ENCODE measurements at places on chromosomes 2 and 18.

- DNase-seq = no peak
These were observed 43.5 kb downstream of the PSTPIP2 start for GRCh38 chr18:46028536-46028891.

DNA sequence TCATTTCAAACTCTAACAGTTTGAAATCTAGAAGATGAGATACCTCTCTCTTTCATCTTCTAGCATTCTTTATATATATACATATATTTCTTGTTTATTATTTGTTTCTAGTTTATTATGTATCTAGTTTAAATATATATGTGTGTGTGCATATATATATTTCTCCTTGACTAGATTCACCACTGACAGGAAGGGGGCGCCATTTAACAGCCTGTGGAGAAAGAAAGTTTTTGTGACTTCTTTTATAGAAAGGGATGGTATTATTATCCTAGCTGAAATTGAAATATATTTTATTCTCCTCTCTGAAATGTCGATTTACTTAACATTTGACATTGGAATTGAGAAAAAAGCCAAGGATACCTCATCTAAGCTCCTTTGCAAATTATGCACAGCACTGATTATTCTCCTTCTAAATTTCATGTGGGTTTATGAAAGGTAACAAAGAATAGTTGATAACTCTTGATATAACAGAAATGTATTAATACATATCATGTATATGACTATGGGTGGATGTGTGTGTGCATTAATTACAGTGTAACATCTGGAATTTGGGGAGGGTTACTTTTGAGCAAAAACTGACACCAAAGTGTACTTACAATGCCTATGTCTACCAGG lies 160.7 kb upstream of the NT5C1B start:
- DNase-seq = peak; percentile 59

- no peak for DNase-seq
These were observed 5.1 kb downstream of the TXNL4A start for GRCh38 chr18:79983253-79983652.

- no peak for DNase-seq
These were observed 22.6 kb downstream of the GREB1L start for GRCh38 chr18:21264651-21265050.

DNA sequence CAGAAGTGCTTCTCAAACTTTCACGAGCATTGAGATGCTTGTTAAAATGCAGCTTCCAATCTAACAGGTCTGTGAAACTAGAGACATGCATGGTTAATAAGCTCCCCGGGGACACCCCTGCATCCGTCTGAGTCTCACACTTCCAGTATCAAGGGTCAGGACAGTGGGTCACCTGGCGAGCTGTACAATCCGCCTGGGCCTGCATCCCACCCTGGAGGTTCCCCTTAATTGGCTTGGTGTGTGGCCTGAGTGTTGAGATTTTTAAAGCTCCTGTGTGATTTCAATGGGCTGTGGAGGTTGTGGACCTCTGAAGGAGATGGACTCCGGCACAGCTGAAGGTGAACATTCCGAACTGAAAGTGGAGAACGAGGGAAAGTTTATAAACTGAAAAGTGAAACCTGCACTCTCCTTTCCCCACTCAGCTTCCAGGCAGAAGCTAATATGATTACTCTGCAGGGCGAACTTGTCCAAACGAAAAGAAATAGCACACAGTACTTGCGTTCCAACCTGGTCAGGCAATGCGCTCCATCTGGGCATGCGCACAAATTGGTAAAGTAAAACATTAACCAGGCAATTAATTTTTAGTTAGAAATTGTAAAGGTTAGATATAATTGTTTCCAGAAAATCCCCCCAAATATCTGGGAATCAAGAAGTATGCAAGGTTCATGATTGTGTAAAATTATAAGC lies 191.7 kb upstream of the ALKAL2 start:
- DNase-seq = no peak

DNA sequence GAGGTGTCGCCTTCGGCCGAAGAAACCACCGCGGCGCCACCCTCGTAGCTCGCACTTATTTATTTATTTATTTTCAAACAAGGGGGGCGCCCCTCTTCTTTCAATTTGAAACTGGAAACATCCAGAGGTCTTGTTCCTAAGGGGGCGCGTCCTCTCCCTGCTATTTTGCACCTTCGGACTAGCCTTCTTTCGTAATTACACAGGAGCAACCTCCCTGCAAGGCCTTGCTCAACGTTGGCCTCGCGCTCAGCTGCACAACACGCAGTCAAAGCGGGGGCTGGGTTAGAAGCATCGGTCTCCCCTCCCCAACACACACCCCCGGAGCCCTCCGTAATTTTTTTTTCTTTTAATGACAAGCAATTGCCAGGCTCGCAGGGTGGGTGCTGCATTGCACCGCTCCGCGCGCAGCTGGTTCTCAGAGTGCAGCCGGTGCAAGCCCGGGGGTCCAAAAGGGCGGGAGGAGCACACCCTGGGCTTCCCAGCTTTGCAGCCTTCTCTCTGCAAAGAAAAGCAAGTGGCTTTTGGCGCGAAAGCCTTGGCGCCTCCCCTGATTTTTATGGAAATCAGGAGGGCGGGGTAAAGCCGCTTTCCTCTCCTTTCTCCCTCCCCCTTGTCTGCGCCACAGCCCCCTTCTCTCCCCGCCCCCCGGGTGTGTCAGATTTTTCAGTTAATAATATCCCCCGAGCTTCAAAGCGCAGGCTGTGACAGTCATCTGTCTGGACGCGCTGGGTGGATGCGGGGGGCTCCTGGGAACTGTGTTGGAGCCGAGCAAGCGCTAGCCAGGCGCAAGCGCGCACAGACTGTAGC lies at the start of gene MYCN:
Gene MYCN, plus strand, starts transcription at position 697 of the 807 bp plus-strand sequence. CDS start 1,515 bp downstream, outside the sequence.
- DNase-seq = peak; percentile 63

- peak; percentile 14 for DNase-seq
These were observed 30.2 kb upstream of the RIOK3 start for GRCh38 chr18:23422751-23423418.

DNA sequence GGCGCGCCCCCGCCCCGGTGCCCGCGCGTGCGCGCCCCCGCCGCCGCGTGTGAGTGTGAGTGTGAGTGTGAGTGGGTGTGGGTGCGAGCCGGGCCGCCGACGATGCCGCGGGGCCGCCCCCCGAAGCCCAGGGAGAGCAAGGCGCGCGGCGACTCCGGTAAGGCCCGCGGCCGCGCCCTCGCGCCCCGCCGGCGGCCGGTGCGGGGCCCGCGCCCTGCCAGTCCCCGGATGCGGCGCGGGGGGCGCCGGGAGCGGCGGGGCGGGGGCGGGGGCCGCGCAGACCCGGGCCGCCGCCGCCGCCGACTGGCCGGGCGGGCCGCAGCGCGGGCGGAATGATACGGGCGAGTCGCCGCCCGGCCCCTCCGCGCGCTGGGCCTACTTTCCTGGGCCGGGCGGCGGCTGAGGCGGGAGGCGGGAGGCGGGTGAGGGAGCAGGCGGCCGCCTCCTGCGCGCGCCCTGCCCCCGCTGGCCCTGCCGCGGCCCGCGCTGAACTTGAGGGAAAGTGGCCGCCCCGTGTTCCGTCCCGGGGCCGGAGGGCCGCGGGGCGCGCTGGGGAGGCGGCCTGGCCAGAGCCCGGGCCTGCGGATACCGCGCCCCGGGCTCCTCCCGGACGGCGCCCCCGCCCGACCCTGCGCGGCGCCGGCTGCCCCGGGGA lies at the start of gene ZNF236:
Gene ZNF236, plus strand, starts transcription at position 52 of the 655 bp plus-strand sequence. Its CDS starts 51 bp downstream, at position 103.
- peak; percentile 76 for DNase-seq

DNA sequence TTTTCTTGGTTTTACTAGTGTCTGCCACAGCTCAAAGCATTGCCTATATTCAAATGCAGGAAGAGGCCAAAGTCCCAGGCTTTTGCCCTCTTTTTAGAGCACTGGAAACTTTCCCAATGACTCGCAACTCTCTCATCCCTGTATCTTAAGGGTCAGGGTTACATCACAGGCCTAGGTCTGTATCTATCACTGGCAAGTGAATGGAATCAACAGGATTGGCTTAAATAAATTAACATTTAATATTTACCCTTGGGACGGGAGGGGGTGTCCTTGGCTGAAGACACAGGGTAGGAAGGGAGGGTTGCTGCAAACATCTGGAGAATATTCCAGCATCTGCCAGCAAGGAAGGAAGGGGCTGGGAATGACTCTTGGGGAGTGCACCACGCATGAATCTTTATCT lies 242.6 kb downstream of the SLC4A3 start:
- no peak for DNase-seq

DNA sequence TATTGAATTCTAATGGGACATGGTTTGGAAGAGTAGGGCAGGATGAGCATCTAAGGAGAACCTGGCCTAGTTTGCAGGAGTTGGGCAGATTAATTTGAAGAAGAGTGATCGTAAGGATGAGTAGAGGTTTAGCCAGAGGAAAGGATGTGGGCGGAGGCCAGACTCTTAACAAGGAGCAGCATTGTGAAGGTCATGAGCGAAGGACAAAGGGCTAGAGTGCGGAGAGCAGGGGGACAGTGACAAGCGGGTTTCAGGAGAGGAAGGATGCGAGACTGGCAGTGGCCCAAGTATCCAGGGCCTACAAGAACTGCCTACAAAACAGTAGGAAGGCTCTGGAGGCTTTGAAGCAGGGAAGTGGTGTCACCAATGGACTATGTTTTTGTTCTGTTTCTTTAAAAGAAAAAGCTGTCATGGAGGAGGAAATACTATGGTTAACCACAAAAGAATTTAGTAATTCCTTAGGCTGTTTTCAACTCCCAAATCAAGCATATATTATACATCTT lies 20.1 kb downstream of the SLC66A3 start:
- no peak for DNase-seq

GRCh38 chr2:17818235-17818815 lies 2.1 kb downstream of the MSGN1 start:
- no peak for DNase-seq

DNA sequence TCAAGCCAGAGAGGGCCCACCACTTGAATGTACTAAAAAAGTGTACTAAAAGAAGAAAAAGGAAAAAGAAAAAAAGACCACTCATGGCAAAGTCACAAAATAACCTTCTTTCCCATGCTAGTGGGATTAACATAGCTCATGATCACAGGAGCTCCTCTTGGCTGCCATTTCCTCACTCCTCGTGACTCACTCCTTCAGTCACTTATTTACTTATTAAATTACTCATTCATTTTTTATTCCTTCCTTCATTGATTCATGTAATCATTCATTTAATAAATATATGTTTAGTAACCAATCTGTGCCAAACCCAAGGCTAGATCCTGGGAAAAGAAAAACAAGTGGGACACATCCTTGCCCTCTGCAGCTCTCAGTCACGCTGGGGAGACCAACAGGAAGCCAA lies 300.5 kb downstream of the INSIG2 start:
- DNase-seq = no peak

DNA sequence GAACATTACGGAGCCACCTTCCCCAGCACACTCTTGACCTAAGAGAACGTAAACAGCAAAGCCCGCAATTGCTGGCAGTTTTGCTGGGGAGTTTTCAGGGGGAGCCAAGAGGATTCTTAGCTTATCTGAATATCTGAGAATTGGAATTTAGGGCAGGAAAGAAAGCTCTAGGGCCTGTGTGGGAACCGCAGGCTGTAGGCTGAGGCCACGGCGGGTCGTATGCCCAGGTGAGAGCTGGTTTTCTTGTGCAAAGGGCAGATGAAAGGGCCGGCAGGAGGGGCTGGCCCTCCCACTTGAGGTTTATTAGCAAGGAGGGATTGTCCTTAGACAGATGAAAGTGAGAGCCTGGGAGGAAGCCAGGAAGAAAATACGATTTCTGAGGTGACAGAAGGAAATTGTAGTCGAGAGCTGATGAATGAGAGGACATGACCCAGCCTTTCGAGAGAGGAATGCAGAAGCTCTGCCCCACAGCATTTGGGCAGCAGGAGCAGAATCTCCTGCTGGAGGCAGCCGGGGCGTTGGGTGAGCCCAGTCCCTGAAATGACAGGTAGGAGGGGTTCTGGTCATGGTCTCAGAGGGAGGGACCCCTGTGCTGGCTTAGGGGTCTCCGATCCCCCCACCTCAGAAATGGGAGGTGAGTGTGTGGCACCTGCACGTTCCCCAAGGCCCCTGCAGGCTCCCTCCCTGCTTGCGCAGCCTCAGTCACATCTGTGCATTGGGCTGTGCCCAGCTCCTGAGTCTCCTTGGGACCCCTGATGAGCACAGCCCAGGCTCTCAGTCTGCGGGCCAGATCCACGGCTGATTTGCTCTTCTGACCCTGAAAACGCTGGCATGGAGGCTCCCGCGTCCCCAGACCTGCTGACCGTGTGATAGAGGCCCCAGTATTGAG lies 61.1 kb downstream of the CABLES1 start:
- DNase-seq = no peak

- no peak for DNase-seq
These were observed 27.5 kb downstream of the ABCA12 start for GRCh38 chr2:215110918-215111317.

- DNase-seq = no peak
These were observed 568.1 kb downstream of the KCNJ3 start for GRCh38 chr2:155266583-155266982.

DNA sequence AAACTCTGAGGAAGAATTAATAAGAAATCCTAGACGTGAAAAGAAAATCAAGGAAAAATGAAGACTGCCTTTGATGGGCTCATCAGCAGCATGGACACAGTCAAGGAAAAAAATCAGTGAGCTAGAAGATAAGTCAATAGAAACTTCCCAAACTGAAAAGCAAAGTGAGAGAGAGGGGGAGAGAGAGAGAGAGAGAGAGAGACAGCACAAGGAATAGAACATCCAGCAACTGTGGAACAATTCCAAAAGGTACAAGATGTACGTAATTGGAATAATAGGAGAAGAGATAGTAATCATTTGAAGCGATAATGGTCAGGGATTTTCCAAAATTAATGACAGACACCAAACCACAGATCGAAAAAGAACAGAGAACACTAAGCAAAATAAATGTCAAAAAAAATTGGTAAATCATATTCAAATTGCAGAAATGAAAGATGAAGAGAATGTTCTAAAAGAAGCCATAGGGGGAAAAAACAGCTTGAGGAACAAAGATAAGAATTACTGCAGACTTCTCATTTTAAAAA lies 54.5 kb downstream of the TBC1D8 start:
- DNase-seq = no peak

DNA sequence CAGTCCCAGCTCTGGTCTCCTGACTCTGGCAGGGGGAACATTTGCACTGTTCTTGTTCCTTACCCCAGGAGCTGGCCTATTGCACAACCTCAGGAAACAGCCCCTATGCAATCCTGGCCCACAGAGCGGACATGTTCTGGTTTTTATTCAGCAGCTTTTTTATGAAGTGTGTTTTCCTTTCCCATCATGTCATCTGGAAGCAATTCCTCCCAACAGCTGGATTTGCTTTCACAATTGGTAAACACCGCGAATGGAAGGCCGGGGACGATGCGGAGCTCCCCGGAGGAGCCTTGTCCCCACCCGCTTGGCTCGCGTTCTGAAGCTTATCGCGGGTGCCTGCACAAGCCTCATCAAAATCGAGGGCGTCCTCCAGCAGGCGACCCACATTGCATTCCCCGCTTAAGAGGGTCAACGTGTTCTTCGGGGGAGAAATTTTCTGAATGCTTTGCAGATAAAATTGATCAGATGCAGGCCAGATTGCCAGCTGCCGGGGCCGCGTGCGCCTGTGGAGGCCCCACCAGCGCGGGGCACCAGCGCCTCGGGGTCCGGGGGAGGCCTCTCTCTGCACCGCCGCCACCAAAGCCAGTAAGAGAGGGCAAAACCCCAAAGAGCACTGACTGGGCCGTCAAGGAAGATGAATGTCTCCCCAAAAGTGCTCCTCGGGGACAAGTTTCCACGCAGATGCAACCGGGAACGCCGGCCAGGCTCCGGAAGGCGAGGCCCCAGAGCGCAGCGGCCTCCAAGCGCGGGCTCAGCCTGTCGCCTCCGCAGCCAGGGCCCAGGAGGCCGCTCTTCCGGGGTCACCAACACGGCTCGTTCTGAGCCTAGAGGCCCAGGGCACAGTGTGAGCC lies 60.3 kb upstream of the SP3 start:
- DNase-seq = no peak

GRCh38 chr2:131122496-131122895 lies 17.4 kb downstream of the PLEKHB2 start:
- no peak for DNase-seq

GRCh38 chr2:230443541-230443940 lies 27.5 kb downstream of the SP100 start:
- DNase-seq = no peak

- DNase-seq = no peak
These were observed 603.3 kb downstream of the TDRD15 start for GRCh38 chr2:21727101-21727500.
